ENCODE measurements at places on chromosomes 11 and 22.

DNA sequence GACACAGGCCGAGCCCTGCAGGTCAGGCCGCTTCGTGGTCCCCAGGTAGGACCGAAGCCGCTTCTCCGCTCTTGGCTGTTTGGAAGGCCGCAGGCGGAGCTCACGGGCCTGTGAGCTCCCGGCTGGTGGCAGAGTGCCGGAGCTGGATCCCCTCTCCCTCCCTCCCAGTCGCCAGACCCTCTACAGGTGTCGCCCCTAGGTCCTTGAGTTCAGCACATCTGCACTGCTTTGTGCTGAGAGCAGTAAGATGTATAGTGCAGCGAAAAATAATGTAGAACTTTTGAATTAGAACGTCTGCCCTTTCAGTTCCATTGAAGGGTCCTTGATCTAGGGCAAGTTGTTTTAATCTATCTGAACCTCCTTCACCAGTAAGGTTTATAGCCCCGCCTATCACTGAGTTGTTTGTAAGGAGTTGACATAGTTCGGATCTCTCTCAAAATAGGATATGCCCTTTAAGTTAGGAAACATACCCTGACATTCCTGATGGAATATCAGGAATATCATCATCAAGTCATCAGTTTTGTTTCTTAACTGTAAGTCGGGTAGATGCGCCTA is 419 bp downstream of the ANKRD49 start:
- DNase-seq: no peak

DNA sequence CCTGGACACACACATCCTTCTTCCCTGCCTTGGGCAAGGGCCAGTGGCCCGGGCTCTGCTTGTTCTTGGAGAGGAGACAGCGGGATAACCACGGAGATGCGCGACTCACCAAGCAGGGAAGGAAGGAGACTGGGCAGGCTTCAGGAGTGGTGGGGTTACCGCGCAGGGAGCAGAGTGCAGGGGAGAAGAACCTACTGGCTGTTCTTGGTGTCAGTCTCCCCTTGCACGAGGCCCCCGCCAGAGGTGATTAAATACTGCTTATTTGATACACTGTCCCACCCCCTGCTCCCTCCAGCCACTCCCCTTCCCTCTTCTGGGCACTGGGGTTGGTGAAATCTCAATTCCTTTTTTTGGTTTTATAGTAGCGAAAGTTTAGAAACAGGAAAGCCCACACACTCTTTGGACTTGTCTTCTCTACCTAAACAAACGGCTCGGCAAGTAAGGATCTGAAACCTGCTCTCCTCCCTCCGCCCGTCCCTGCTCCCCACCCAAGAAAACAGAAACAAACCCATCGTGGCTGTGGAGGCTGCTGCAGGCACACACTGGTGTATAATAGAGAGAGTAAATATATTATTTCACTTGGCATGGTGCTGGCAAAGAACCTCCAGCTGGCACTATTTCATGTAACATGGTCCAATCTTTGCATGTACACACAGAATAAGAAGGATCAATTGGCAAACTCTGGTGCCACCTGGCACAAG is 10.8 kb downstream of the LARGE2 start:
- no peak for DNase-seq

DNA sequence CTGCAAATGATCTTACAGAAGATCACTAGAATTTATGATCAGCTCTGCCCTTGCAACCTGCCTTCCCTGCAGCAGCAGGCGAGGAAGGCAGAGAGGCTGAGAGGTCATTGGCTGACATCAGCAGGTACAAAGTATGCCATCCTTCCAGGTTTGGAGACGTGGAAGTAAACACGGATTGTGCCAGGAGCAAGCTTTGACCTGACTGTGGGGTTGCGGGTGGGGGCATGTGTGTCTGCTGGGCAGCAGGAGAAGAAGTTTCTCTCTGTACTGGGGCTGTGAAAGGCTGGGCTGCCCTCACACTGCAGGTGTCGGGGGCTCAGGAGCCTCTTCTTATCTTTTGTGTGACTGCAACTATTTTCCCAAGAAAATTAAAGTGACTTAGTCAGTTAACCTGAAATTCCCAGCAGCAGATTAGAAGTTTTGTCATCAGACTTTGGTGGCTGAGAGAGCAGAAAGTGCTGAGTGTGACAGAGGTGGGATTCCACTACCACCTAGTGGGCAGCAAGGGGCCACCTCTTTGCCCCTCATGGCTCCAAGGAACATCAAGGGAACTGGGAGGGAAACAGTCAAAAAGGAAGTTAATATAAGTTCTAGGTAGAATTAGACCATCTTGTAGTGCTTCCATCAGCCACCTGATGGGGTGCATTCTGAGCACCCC is 565.9 kb downstream of the ETS1 start:
- no peak for DNase-seq

DNA sequence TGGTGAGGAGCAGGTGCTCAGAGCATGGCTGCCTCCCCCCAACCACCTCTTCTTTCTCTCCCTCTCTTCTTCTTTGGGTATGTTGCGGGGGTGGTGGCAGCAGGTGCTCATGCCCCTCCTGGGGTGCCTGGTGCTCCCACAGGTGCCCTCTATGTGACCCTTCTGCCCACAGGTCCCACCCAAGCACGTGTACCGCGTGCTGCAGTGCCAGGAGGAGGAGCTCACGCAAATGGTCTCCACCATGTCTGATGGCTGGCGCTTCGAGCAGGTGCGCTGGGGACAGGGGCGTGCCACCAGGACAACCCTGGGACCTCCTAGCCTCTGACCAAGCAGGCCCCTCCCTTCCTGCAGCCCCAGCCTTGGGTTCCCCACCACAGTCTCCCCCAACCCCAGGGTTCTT is 5.7 kb downstream of the KCTD17 start:
- DNase-seq: no peak

DNA sequence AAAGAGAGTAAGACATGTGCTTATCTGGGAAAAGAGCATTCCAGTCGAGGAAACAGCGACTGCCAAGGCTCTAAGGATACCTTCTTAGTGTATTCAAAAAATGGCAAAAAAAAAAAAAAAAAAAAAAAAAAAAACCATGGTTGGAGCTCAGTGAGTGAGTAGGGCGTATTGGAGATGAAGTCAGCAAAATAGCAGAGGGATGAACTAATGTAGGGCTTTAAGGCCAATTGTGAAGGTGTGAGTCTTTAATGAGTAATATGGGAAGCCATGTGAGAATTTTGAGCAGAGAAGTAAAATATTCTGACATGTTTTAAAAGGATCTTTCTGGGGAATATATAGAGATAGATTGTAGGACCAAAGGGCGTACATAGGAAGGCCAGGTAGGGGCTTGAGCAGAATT is 498.6 kb upstream of the ISX start:
- no peak for DNase-seq

DNA sequence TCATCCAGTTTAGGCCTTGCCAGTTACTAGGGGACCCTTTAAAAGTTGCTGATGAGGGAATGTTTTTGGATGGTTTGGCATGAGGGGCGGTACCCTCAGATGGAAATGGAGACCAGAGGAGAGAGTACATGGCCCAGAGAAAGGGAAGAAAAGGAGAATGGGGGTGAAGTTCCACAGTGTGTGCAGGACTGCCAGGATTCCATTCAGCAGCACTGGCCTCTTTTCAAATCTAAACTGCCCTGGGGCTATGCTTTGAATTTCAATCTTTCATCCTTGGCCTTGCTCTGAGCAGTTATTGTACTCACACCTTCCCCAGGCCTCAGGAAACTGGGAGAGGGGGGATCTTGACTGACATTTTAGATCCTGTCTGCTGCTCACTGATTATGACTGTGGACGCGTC is 3.0 kb downstream of the SLC3A2 start:
- DNase-seq: no peak

- DNase-seq: no peak
Measured at GRCh38 chr22:43128116-43128515, 15.1 kb downstream of the MCAT start.

GRCh38 chr11:72001834-72002591 is 3.3 kb downstream of the IL18BP start:
- DNase-seq: no peak

DNA sequence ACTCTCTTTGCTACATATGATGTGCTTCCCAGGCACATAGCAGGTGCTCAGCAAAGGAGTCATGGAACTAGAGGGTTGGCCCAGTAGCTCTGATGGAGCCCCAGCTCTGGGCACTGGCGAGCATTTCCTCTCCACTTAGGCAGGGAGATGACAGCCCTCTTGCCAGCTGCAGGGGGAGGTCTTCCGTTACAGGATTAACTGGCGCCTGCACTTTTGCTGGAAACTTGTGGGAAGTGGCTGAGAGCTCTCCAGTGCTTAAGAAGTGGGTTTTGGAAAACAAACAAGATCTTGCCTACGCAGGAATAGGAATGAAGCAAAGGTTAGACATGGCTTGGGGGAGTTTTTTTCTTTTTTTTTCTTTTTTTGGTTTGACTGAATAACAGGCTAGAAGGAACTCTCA is 75.5 kb downstream of the MICAL2 start:
- DNase-seq: no peak

GRCh38 chr22:35838855-35839576 is 121.3 kb downstream of the APOL5 start:
- no peak for DNase-seq

DNA sequence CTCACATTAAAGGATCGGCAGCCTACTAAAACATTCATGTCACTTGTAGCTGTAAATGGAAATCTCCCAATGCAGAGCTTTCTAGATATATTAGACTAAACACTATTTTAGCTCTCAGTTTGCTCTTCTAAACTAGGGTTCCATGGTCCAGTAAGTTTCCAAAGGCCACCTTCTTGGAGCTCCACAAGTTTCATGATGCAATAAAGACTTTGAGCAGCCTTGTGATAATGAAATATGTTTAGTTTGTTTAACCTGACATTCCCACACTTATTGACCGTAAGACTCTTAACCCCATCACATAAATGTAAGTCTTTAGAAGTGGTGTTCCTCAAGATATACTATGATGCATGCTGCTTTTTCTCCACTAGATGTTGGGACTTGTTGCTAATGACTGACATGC is 87.7 kb downstream of the TRIM44 start:
- no peak for DNase-seq

DNA sequence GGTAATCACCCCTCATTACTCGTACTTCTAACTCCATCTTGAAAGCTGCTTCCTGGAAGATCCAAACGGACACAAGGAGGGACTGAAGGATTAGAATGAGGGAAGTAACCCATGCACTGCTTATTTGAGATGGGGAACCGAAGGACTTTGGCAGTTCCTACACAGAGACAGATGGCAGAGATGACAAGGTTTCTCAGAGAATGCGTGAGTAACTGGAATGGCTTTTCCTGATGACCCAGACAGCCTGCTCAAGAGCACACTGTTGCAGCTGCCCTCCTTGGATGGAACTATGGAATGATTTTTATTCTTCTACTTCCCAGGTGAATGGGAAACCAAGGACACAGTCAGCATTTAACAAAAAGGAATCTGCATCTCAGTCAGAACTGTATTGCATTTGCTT is 7.3 kb downstream of the KCNJ11 start:
- no peak for DNase-seq

- no peak for DNase-seq
Measured at GRCh38 chr22:27420195-27420816, 381.2 kb downstream of the MN1 start.

DNA sequence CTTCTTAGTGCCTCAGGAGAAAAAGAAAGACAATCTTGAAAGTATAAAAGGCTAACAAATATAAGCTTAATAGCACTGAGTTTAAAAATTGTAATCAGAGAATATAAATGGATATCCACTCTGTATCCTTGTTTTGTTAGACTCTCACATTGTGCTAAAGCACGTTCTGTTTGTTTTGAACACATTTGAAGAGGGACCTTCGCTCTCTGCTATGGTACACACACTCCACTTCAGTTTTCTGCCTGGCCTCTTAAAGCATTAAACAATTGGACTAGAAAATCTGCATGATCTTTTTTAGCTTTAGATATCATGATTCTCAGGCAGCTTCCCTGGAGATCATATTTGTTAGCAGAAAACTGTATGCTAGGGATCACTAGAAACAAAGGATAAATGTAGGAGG is 40.3 kb upstream of the PGR start:
- DNase-seq: no peak

DNA sequence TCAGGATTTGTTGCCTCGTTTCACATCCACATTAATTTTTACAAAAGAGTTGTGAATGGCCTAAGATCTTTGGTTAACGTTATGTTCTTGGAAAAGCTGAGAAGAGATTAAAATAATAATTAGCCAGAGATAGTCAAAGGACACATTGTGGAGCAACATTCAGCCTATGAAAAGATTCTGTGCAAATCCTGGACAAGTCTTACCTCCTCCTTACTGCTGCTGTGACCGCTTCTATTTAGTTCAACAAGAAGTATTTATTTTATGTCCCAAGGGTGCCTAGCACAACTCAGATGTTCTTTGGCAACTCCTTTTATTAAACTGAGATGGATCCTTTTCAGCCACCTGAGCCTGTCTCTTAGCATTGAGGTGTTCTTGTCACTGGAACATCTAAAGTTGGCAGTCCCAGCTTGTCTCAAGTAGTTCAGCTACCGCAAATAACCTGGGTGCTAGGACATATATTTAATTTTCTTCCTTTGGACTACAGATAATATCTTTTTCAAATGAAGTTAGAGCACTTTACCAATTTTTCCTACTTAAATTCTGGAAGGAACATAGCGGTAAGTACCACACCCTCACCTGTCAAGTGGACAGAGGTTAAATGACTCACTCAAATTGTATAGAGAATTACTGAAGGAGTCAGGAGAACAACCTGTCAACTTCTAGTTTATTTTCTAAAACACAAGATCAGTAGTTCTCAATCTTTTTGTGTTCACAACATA is 80.5 kb upstream of the CHRM4 start:
- no peak for DNase-seq

DNA sequence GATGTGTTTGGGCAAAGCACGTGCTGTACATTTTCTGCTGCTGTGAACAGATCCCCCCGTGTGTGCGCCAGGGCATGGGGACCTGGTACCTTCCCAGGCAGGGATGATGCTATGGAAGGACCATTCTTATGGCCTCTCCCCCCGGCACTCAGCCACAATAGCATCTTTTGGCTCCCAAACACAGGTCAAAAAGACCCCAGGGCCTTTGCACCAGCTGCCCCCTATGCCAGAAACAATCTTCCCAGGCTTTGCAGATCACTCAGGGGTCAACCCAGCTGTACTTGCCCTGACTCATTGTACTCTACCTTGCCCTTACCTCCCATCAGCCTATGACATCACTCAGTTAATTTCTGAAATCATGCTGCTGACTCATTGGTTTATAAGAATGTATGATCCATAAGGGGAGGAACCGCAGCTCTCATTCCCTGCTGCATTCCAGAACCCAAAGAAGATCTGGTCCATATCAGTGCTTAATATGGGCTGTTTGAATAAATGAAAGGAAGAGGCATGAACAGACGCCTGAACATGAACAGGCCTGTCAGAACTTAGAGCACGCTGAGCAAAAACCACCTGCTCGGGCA is 100.7 kb downstream of the CELSR1 start:
- no peak for DNase-seq

DNA sequence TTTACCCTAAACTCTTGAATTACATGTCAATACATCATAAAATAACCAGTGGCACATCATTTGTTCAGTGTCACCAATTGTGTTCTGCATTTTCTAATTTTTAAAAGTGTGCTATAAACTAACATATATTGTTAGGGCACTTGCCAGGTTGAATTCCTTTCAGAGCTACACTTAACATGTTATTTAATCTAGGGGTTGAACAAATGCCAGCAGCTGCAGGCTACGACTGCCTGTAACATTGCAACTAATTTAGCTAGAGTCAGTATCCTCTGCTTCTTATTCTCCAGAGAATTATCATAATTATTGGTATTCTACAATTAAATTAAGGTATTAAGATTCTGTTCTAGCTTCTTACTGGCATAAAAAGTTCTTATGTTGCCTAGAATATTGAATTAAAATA is 46.4 kb upstream of the ARHGAP42 start:
- no peak for DNase-seq
